Naive thymus-derived CD8-positive, alpha-beta T cell (primary cell): ENCODE measurements at places on chromosomes 1 and 21.

- DNase-seq = no peak
Observed at GRCh38 chr21:42146821-42147220, 72.1 kb upstream of the ABCG1 start.

DNA sequence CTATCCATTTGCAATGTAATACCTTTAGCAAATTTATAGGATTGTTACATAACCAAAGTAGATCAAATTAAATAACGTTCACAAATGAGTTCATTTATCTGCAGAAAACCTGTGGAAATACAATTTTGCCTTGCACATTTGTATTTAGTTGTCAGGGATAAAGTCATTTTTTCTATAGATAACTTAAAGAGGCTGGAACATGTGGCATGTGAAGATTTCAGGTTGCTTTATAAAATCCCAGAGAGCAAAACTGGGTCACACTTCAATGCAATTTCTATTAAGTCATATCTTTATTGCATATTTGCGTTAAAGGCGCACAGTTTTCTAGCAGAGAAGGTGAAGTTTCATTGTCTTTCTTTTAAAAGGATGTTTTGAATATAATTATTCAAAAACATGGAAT, 342.4 kb downstream of the USP25 start:
- DNase-seq = no peak

GRCh38 chr1:89863165-89863830, 42.5 kb downstream of the LRRC8D start:
- no peak for DNase-seq

GRCh38 chr1:28249013-28249865, 10.1 kb upstream of the SESN2 start:
- DNase-seq = no peak

- no peak for DNase-seq
Observed at GRCh38 chr1:212479188-212479587, 46.5 kb downstream of the NENF start.
